ENCODE measurements at places on chromosomes 5 and 9. TPM values are rescaled to one million over a fixed set of nuclear protein-coding genes. Genes with fewer than 3 reads are reported as not detected.

The RPL35 gene
- total RNA-seq, result 610 TPM

The RASGRF2 gene
- total RNA-seq, result 8.2 TPM

The PLCXD3 gene
- total RNA-seq, result 63.8 TPM

- no peak for DNase-seq
These were observed 27.2 kb downstream of the PCDHGC5 start for GRCh38 chr5:141515946-141516671.

The AGXT2 gene
- total RNA-seq, result not detected

DNA sequence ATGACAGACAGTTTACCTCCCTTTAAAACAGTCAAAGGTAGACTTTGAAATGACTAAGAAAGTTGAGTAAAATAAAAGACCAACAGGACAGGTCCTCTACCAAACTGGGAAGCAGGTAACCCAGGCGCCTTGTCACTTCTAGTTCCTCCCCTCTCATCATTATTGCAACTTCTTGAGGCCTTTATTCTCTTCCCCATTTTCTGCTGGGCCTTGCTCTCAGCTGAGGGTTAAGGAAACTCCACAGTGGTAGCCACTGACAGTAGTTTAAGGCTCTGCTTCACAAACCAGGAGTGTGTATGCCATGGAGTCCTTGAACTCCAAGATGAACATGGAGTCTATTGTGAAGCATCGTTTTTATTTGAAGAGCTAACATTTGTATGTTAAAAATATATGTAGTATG, 36.9 kb upstream of the TCERG1 start:
- no peak for DNase-seq

The INVS gene
- 10.6 TPM for total RNA-seq

The OCLN gene
- total RNA-seq, result 0.51 TPM

DNA sequence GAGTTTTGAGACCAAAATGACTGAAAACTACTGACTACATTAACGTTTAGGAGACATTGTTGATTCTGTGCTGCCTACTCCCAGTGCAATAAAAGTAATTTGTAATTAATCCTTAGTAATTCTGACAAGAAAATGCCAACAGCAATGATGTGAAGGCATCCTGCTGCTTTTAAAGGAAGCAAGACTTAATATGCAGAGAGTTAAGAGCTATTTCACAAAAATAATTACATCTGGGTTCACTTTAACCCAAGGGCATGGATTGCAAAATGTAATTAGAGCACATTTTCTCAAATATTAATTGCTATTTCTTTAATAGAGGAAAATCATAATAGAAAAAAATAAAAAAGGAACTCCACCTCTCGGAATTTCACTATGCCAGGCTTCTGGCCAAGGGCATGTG, 22.7 kb upstream of the TNFSF8 start:
- DNase-seq, result no peak

The SPARC gene
- total RNA-seq, result 539 TPM

GRCh38 chr5:84393969-84394368, 9.3 kb upstream of the EDIL3 start:
- DNase-seq, result no peak

DNA sequence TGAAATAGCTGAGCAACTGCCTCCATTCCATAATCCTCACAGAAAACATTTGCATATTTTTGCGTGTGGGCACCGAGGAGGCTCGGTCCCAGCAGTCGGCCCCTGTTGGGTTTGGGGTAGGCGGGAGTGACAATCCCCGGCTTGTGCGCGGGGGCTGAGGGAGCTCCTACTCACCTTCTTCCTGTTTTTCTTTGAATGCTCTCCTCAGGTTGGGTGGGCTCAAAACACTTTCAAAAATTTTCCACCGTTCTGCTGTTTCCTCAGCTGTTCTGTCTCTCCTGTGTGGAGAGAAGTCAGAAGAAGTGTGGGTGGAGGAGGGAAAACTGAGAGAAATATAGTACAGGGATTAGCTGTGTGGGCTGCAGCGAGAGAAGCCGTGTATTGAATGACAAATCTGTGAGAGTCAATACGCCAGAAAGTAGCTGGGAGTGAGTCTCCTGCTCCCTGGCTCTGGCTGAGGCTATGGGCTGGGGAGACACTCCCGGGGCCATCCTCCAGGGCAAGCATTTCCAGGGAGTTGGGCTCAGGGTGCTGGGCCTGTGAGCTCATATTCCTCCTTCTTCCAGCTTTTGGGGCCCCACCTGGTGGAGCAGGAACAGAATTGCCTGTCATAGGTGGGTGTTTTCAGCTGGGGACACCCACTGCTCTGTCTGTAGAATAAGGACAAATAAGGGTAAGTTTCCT, 84.7 kb downstream of the CMYA5 start:
- no peak for DNase-seq

The ADAMTS13 gene
- 3.3 TPM for total RNA-seq
